ENCODE measurements at places on chromosomes 6 and 20. TPM values are rescaled to one million over a fixed set of nuclear protein-coding genes. Genes with fewer than 3 reads are reported as not detected.

GRCh38 chr6:144479991-144480390, 194.9 kb downstream of the UTRN start:
- DNase-seq, result no peak
- no peaks in the 10 kb centered on the region for H3K4me1 ChIP-seq
- H3K36me3 ChIP-seq, result no peaks in the 10 kb centered on the region

The ZSWIM3 gene
- total RNA-seq, result 5.6 TPM

The SIRPB2 gene
- not detected for total RNA-seq

DNA sequence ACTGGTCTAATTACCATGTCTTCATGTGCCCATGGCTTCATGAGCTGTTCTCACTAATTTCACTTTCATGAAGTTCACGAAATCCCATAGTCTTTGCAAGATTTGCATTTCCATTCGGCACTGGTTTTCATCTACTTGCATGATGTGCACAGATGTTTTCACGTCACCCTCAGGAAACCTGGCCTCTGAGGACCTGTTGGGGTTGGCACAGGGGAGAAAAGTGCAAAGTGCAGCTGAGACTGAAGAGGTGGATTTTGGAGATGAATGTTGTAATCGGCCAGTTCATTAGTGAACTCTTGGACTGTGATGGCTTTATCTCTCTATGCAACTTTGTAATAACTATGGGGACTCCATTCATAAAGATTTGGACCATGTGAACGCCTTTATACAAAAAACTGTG, 80.2 kb upstream of the SULF2 start:
- H3K4me3 ChIP-seq, result no peak overlapping the region
- H3K27ac ChIP-seq, result no peak overlapping the region
- no peaks in the 10 kb centered on the region for H3K4me1 ChIP-seq
- no peak for DNase-seq
- H3K27me3 ChIP-seq, result no peaks in the 10 kb centered on the region

DNA sequence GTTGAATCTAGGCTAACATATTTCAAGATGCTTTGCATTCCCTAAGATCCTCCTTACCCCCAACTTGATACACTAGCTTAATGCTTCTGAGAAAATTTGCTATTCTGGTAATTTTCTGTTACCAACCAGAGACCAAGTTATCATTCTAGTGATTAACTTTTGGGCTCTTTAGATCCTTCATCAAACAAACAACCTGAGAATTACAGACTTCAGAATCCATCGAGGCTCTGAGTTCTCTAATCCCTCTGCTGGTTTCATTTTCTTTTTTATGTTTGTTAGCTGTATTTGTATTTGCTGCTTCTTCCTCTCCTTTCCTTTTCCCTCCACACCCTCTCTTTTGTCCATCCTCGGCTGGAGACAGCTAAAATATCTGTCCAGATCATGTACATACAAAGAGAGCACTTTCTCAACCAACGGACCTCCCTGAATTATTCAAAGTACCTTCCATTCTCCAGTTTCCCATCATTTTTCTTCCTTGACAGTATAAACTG, 98.7 kb upstream of the RIPOR2 start:
- H3K36me3 ChIP-seq, result no peaks in the 10 kb centered on the region
- DNase-seq, result no peak
- no peaks in the 10 kb centered on the region for H3K4me1 ChIP-seq
- H3K27ac ChIP-seq, result no peak overlapping the region
- H3K4me3 ChIP-seq, result peak overlapping the region; percentile 31

DNA sequence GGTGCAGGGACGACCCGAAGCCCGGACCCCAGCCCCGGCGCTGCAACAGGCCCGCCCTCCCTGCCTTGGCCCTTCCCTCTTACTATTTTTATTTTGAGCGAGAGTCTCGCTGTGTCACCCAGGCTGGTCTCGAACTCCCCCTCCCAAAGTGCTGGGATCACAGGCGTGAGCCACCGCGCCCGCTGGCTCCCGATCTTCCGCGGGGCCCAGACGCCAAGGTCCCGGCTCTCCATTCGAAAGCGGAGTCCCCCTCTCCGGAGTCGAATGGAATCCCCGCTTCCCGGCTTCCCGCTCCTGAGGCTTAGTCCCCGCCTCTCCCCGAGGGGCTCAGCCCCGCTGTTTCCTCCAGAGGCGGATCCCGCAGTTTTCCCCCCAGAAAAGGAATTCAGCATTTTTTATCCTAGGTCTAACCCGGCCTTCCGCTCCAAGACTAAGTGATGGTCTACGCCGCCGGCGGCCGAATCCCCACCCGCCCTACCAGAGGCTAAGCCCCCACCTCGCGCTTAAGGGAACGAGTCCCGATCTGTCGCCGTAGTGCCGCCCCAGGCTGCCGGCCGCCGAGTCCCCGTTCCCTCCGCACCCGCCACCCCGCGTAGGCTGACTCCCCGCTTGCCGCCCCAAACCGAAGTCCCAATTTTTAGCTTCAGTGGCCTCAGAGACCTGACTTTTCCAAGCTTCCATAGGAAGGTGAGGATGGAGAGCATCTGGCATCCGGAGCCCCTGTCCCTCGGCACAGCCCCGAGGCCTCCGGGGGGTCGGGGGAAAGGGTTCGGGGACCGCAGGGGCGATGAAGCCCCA, 11.5 kb upstream of the TMC2 start:
- H3K36me3 ChIP-seq, result no peaks in the 10 kb centered on the region
- no peaks in the 10 kb centered on the region for H3K27me3 ChIP-seq
- peak overlapping the region; percentile 92 for H3K27ac ChIP-seq
- H3K4me3 ChIP-seq, result peak overlapping the region; percentile 80
- peak; percentile 60 for DNase-seq

The TPBG gene
- 24.9 TPM for total RNA-seq

The FAM83D gene
- total RNA-seq, result 21.3 TPM
